ENCODE measurements at places on chromosomes 7 and 10.

GRCh38 chr7:76173566-76174205 lies 28.0 kb upstream of the SRRM3 start:
- DNase-seq = no peak

- no peak for DNase-seq
Observed at GRCh38 chr7:87875151-87876039, 765 bp downstream of the SLC25A40 start.

GRCh38 chr7:157739650-157740049 lies 402.8 kb downstream of the DNAJB6 start:
- DNase-seq = no peak

GRCh38 chr10:49010295-49010694 lies 70.7 kb upstream of the LRRC18 start:
- no peak for DNase-seq

DNA sequence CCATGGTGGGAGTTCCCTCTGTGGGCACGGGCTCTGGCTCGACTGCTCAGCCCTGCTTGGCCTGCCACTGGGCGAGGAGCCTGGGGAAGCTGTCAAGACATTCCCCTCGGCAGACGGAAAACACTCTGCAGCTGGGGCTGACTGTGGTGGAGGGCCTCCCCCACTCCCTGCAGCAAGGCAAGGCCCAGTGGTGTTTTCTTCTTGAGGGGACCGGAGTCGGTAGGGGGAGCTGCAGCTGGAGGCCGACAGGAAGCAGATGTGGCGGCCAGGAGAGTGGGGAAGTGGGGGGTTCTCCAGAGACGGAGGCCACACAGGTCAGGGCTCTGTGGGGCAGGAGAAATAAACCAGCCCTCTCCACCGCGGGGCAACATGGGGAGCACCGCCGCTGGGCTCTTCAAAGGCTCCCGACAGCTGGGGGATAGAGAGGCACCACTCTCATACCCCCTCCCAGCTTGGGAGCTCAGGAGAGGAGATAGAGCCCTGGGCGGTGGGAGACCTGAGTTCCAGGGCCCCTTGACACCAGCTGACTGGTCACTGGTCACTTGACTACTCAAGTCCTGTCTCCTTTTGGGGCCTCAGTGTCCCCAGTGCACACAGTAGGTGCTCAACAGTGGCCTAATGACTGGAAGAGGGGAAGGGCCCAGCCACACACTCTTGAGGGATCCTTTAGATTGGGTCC lies 43.4 kb downstream of the PPIF start:
- no peak for DNase-seq
